ENCODE measurements at places on chromosomes 7 and 10.

- DNase-seq, result no peak
Observed at GRCh38 chr10:117778241-117778640, 235.7 kb downstream of the EMX2 start.

GRCh38 chr10:114458216-114458920, 54.1 kb upstream of the AFAP1L2 start:
- no peak for DNase-seq

DNA sequence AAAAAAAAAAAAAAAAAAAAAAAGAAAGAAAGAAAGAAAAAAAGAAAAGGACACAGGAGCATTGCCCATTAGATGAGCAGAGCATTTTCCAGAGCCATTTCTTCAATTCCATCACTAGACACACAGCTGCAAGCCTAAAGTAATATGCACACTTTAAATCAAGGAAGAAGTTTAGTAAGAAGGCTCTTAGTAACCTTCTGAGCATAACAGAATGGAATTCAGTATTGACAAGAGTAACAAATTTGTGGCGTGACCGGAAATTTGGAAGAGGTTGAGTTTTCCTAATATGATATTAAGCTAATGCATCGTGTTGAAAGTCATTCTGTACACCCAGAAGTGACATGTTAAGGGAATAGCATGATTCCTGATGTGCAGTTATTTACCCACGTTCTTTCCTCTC, 35.3 kb downstream of the SMURF1 start:
- DNase-seq, result no peak

GRCh38 chr7:73936967-73937366, 76.0 kb downstream of the TMEM270 start:
- no peak for DNase-seq

DNA sequence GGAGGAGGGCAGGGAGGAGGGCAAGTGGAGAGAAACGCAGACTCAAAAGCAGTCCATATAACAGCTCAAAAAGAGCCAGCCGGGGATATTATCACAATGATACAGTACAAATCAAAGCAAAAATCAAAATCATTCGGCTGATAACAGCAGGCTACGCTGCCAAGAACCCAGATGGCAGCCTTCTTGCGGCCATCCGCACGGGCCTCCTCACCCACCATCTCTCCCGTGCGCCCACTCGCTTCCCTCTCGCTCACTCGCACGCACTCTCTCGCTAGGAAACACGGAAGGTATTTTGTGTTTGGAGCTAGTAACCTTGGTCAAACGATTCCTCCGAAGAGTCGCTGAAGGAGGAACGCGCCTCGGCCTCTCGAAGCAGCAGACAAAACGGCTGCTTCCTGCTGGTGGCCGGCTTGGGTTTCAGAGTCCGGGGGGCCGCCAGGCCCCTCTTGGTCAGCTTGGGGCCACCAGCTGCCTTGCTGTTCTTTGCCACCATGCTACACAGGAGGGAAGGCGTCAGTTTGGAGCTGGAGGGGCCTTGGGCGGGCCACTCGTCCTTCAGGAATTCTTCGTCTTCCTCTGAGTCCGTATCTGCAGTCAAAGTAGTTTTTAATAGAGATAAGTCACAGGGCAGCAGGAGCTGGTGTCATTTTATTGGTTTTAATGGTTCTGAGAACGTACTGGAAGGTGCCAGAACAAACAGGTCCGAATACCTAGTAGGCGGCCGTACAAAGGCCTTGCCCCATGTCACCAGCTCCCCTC, 68.9 kb downstream of the SLC29A4 start:
- no peak for DNase-seq

- no peak for DNase-seq
Observed at GRCh38 chr7:100191775-100192174, 14.1 kb downstream of the STAG3 start.

- no peak for DNase-seq
Observed at GRCh38 chr10:126102636-126103035, 206.3 kb downstream of the FANK1 start.

DNA sequence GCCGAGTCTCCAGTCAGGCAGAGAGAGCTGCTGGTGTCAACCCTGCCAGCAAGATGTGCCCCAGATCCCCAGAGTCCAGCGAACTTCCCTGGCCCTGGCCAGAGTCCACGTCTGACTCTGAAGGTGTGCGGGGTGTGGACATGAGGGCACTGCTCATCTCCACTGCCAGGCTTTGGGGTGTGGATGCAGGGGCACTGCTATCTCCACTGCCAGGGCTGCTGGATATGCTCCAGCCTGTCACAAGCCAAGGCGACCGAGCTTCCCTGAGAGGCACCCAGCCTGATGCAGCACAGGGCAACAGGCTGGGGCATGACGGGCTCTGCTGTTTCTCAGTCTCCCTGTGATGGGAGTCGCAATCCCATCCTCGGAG, 596.8 kb downstream of the PTPRN2 start:
- no peak for DNase-seq

DNA sequence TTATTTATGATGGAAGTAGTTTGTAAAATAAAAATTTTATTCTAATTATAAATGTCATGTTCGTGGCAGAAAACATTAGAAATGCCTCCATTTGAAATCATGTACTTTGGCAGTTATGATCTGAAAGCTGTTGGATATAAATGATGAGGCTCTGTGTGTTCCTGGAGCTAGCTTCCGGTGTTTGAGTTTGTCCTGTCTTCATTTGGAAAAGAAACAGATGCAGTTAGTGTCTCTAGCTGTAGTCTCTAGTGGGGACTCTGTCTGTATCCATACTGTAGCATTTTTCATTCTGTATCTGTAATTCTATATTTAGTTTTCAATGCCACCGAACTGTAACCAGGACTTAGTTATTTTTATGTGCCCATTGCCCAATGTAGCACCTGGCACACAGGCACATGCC, 197.0 kb upstream of the FZD1 start:
- DNase-seq, result no peak

DNA sequence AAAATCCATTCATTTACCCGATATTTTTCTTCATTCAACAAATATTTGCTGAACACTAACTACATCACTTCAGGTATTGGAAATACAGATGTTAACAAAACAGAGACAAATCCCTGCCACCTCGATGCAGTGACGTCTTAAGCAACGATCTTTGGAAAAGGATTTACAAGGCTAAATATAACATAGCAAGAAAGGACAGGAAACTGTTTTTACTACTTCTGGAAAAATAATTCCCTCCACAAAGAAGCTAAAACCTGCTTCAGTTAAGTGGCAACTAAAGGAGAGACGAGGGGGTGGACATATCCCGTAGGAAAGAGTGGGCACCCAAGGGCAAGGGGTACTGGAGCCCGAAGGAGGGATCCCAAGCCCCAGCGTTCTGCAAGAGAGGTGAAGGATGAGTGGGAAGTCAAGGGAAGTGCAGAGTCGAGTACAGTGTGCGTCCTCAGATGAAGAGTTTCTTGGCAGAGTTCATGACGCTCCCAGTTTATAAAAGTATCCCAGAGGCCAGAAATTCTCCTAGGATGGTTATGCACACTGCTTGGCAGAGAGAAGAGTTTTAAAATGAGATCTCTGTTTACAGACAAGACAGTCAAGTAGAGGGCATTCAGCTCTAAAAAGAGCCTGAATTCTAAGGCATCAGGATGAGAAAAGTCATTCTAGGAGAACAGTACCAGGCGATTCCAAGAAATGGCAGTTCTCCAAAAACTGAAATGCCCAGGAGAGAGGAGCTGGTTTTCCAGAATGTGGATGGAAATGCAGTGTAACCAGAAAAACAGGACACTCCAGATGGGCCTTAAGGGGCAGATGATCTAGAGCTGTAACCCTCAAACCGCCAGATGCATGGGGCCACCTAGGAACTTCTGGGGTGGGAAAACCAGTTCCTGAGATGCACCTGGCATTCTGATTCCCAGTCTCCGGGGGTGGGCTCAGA, 97.3 kb downstream of the GRB10 start:
- no peak for DNase-seq

- DNase-seq, result no peak
Observed at GRCh38 chr10:121154310-121154709, 303.1 kb downstream of the WDR11 start.

- DNase-seq, result no peak
Observed at GRCh38 chr7:117682681-117683385, 190.4 kb downstream of the CTTNBP2 start.

DNA sequence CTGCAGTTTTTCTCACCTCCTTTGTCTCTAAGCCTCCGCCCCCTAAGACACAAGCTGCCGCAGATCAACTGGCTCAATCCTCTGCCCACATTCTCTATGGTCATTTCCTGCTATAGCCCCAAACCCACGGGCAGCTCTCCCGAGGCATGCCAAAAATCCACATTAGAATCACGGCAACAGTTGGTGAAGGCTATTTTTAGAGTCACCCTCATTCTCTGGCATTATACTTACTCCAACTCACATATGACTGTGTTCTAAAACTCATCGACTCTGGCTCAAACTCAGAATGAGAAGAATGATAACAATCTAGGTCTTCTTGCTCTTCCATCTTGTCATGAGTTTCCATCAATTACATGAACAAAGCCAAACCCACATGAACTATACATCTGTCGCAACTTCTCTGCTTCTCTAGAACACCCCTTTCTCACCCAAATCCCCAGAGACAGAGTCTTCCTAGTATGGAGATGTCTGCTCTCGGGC, 10.9 kb upstream of the KIAA1549 start:
- no peak for DNase-seq

DNA sequence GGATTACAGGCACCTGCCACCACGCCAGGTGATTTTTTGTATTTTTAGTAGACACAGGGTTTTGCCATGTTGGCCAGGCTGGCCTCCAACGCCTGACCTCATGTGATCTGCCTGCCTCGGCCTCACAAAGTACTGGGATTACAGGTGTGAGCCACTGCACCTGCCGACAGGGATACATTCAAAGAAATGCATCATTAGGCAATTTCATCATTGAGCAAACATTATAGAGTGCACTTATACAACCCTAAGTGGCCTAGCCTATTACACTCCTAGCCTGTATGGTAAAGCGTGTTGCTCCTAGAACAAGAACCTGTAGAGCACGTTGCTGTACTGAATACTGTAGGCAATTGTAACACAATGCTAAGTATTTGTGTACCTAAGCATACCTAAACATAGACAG, 350.3 kb downstream of the GALNT17 start:
- no peak for DNase-seq

- no peak for DNase-seq
Observed at GRCh38 chr7:155109121-155109520, 39.0 kb downstream of the HTR5A start.

- no peak for DNase-seq
Observed at GRCh38 chr7:111942450-111943081, 263.6 kb downstream of the DOCK4 start.

DNA sequence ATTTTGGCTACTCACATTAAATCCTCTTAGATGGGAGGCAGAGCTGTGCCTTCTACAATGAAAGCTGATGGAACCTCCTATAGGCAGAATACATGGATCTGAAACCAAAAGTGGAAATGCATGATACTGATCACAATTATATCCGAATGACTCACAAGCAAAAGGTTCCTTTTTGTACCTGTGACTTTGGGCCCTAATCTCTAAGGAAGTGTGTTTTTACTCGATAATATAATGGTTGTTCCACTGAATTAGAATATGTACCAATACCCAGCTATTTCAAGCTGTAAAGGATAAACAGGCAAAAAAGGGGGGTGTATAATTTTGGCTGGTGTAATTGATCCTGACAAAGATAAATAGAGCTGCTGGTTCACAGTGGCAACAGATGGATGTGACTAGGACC, 17.6 kb upstream of the LAMB1 start:
- DNase-seq, result no peak

DNA sequence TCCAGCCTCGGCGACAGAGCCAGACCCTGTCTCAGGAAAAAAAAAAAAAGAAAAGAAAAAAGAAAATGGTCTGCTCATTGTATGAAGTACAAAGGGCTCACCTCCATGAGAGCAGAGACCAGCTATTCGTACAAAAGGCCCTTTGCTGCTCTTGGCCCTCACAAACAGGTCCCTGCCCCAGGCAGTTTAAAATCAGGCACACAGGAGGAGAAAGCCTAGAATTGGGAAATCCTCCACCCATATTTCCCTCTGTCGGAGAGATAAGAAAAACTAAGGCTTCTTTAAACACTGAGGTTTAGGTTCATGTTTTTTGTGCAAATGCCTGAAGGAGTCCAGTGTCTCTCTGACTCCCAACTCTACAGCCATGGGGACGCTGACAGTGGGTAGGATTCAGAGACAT, 15.1 kb downstream of the GNA12 start:
- DNase-seq, result no peak

DNA sequence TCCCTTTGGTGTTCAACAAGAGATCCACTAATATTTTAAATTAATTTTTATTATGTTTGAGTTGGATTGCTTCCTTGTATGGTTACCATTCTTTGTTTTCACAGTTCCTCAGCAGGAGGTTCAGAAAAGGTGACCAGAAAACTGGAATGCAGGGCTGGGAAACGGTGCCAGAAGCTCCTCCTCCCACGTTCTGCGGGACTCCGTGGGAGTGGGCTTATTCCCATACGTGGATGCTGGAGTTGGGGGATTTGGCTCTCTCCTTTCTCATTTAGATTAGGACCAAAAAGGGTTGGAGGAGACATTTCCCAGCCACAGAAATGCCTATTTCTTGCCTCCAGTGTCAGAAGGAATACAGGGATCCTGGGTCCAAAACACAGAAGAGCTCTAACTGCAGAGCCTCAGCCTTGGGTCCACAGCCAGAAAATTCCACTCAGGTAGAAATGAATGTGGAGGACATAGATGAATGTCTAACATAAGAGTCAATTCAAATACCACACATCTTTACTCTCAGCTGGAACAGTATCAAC, 56.0 kb downstream of the SORBS1 start:
- DNase-seq, result no peak

GRCh38 chr7:149874644-149875028, 867 bp downstream of the ATP6V0E2 start:
- DNase-seq, result no peak

DNA sequence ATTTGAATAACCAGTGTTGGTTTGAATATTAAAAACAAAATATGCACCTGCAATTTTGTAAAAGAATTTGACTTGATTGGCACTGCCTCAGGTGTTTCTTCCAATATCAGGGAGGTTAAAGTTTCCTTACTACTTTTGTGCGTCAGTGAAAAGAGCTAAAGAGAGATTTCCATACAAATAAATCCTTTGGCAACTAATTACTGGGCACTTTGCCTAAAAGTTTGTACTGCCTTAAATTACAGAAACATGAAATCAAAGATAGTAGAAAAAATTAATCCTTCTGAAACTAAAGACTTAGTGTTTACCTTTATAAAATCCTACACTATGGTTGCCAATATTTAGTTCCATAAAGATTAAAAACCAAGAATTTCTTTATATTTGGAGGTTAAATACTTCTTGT, 72.5 kb downstream of the DNAJB9 start:
- DNase-seq, result no peak

DNA sequence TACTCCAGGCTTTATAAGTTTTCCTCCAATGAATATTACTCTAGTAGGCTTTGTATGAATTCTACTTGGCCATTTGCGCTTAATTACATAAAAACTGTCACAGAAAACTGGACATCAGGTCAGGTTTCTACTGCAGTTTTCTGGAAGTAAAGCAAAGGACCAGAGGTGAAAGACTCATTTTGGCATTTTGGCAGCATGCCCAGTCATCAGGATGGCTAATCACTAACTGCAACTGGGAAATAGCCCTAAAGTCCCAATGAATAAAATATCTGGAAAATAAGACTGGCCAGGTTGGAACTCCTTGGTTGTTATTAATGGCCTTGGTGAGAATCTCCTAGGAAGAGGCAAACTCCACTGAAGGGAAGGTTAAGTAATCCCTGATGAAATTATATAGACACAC, 75.5 kb downstream of the COPG2 start:
- no peak for DNase-seq

Data from stimulated activated naive CD4-positive, alpha-beta T cell treated with Interleukin-2 at 50 U/mL for 16 hours (primary cell).